GOT3 (cell line): ENCODE measurements at places on chromosomes 1 and 21.

DNA sequence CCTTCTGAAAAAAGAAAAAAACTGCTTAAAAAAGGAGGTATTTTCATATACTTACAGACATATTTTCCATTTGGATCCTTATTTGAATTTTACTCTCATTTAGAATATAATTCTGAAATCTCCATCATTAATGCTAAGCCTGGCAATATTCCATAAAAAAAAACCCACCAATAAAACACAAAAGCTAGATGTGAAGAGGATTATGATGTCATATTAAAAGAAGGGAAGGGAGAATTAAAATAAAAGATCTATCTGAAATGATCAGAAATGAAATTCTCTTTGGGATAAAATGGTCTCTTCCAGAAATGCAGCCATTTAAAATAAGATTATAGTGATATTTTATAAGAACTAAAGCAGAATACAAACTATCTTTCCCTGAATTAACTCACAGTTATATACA is 206.7 kb upstream of the CAMK1G start:
- DNase-seq, result no peak

DNA sequence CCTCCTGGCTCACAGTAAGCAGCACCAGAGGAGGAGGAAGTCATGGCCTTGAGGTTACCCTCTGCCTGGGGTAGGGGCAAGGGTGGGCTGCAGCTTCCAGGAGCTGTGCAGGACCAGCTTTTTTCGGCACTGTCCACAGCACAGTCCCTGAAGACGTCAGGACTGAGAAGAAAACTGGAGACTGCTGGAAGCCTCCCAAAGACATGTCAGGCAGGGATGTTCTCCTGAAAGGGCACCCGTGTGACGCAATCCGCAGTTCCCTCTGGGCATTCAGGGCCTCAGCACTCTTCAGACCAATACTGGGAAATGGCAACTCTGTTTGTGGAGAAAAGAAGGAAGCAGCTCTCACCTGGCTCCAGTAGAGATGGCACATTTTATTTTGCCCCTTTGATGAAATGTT is 64.8 kb upstream of the TENT5C start:
- no peak for DNase-seq

DNA sequence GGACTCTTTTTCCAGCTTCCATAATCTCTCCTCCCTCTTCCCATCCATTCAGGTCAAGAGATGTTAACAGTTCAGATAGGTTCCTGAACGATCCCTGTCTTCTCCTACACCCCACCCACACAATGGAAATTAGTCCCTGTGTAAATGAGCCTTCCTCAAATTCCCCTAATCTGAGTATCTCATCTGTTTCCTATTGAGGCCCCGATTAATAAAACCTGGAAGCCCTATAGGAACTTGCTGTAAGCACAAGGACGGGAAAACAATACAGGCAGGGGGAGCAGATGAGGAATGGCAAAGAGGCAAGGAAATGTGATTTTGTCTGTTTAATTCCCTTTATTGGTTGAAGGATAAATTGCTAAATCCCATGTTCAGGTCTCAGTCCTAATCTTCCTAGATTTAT is 7.1 kb upstream of the GPX7 start:
- no peak for DNase-seq

- DNase-seq, result no peak
Measured at GRCh38 chr1:156438278-156438987, 62.1 kb downstream of the MEF2D start.
